Esophagus muscularis mucosa (tissue), 4 donors: ENCODE measurements at places on chromosomes 2 and 18. TPM values are rescaled to one million over a fixed set of nuclear protein-coding genes. Genes with fewer than 3 reads are reported as not detected.

The TMEM214 gene
- total RNA-seq, result 26.7 TPM

DNA sequence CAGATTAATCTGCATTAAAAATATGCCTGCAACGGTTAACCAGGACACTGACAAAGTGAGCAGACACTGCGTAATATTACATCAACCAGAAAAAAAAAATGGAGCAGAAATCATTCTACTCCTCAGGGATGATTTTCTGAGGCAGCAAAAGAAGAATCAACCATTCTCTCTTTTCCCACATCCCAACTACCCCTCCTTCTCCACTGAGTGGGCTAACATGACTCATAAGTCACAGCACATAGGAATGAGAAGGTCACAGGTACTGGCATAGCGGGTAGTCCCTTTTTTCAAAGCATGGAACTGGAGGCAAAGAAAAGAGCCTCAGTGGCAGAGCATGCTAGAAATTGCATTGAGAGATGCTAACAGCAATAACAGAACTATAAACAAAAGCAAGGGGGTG lies 54.3 kb upstream of the TSPYL6 start:
- DNase-seq, result no peak

The B3GNT2 gene
- 15.9 TPM for total RNA-seq

DNA sequence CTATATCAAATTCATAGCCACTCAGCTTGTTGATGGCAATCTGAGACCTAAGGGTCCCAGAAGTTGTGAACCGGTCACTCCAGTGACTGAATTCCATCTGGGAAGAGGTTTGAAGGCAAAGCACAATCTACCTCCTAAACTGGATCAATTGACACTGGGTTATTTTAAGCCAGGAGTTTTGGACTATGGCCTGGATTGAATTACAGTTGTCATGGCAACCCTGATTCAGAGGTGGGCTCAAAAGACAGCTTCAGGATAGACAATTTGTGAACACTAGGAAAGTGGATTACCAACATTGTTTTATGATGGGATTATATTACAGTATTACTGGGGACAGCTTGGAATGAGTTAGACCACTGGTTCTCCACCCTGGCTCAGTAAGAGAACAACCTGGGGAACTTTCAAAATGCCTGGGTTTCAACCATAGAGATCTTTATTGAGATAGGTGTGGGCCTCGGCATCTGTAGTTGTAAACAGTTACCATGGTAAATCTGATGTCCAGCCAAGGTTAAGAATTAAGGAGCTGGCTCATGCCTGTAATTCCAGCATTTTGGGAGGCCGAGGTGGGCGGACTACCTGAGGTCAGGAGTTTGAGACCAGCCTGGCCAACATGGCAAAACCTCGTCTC lies 58.8 kb downstream of the MFSD6 start:
- no peak for DNase-seq

The STPG4 gene
- total RNA-seq, result not detected

DNA sequence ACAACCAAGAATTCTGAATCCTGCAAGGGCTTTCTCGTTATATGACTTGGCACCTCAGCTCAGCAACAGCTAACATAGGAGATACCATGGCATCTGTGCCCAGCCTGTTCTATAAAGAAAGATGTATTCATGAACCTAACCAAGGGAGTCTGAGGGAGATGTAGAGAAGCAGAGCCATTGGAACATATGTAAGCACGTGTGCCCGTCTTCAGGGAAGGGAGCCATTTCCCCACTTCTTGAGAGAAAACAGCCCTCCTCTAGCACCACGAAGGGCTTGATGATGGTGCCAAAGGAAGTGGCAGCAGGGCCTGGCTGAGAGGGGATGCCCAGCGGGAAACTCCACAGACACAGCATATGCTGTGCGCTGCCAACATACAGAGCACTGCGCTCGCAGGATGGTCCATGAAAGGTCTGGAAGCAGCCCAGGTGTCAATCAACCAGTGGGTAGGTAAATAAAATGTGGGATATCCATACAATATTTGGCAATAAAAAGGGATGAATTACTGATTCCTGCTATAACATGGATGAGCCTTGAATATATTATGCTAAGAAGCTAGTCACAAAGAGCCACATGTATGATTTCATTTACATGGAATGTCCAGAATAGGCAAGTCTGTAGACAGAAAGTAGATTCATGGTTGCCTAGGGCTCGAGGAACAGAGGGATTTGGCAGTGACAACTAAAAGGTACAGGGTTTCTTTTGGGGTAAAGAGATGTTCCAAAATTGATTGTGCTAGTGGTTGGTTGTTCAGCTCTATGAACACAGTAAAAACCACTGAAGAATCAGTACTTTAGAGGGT lies 16.1 kb downstream of the TMEM247 start:
- no peak for DNase-seq

DNA sequence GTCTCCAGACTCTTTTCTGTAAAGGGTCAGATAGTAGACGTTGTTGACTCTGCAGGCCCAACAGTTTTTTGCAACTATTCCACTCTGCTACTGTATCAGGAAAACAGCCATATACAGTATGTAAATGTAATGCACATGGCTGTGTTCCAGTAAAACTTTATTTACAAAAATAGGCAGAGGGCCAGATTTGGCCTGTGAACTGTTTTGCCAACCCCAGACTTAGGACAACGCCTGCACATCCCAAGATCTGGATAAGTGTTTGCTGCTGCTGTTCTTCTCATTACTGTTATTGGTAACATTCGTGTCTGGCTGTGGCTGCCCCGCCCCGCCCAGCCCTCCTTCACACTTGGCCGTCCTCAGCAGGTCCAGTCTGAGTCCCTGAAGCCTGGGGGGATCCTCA lies 94.6 kb upstream of the MCFD2 start:
- no peak for DNase-seq

The ADRA2B gene
- total RNA-seq, result 5.3 TPM

GRCh38 chr2:72999729-73000725 lies 71.5 kb downstream of the SFXN5 start:
- DNase-seq, result no peak
